ENCODE measurements at places on chromosomes 12 and 14.

DNA sequence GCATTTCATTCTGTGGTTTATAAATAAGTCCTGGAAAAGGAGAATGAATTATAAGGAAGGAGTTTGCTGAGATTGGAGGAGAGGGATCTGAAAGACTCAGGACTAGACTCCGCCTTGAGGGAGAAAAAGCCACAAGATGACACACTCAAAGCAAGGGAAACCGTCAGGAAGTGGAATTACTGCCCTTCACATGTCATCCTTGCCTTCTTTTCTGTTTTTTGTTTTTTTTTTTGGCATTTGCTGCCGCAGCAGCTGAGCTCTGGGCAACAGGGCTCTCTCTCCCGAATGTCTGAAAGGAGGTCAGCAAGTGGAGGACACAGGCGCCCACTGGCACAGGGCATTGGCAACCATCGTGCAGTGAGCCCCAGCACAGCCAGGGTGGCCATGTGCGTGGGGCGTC lies 344.9 kb downstream of the DPF3 start:
- no peak for DNase-seq

DNA sequence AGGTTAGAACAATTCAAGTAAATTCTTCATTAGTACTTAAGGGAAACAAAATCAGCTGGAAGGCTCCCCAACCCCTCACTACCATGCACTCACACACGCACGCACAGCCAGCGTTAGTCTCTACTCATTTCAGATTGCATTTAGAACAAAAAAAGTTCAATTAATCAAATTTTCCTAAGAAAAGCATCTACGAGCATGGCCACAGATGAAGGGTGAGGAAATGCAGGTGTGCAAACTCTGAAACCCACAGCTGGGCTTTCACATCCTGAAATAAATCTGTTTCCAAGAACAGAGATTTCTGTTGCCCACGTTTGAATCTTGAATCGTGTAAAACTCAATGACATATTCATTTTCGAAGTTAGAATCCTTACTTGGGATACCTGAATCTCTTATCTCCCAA lies 62.6 kb downstream of the SEL1L start:
- DNase-seq = no peak

- DNase-seq = peak; percentile 34
Measured at GRCh38 chr14:104110491-104111209, 25.1 kb downstream of the ASPG start.

GRCh38 chr14:33516898-33517436 lies 433.9 kb downstream of the EGLN3 start:
- no peak for DNase-seq

DNA sequence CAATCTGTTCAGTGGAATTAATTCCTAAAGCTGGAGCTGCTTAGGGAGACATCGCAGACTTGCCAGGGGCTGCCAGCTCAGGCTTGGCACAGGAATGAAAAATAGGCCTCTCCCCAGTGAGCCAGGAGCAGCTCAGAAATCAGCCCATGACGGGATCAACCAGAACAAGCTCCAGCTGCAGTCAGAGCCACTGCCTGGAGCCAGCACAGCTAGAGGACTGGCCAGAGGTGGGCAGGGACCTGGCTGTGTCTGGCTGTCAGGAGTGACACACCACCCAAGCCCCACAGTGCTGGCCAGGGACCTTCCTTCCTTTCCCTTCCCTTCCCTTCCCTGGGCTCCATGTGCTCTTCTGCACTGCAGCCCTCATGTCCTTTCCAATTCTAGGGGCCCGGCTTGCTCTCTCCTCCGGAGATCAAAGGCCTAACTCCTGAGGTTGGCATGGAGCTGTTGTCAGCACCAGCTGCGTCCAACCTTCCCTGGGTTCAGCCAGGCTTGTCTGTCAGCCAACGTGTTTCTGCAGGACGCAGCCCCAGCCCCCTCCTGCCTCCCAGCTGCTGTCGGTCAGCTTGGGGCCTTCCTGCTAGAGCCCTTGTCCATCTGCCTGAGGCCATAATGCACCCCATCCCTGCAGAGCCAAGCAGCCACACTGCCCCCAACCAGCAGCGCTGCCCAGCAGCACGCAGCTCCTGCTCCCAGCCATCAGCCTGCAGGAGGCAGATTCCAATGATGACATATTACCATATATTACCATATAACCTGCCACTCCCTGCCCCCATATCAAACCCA lies 149.3 kb downstream of the CALM1 start:
- DNase-seq = no peak

GRCh38 chr14:27056586-27056985 lies 458.8 kb upstream of the NOVA1 start:
- no peak for DNase-seq

GRCh38 chr12:66694666-66695613 lies 16.1 kb upstream of the GRIP1 start:
- DNase-seq = no peak

DNA sequence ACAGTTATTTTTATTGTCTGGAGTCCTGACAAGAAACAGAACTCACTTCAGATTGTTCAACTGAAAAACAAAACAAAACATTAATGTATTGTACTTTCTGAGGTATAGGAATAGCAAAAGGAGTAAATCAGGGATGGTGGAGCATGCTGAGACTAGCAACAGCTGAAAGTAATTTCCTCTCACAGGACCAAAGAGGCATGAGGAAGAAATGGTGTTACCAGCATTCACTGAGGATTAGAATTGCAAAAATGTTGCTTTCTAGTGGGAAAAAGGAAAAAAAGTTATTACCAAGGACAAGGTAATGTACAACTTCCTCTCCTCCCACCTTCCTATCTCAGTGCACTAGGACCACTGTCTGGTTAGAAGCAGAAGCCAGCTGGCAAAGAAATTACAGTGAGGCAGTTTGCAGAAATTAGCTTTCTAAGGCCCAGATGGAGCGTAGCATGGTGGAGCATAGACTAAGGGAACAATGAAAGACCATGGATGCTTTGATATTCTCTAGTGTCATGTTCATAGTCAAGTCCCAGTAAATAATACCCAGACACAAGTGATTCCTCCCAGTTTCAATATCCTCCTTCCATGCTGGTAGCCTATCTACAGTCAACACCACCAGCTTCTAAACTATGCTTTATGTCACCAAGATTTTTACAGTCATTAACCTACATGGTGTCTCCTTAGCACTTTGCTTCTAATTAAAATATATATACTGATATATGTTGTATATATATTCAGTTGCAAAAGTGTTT lies 133.7 kb upstream of the DCN start:
- DNase-seq = no peak

- no peak for DNase-seq
Measured at GRCh38 chr14:24556756-24557155, 19.3 kb downstream of the CTSG start.

DNA sequence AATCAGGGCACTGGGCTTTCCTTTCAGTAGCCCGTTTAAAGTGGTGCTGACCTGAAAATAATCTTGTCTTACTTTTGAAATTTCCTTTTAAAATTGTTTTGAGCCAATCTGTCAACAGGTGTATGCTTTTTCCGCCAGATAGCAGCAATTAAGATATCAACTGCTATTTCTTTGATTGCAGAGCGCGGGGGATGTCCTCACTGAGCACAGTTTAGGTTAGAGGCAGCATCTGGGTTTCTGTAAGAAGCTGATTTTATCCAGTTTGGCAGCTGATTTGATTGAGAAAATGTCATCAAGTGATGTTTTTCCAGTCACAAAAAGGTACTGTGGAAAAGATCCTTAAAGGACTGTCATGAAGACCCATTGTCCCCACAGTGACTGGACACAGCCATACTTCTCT lies 371.8 kb downstream of the ADAMTS20 start:
- DNase-seq = no peak

- no peak for DNase-seq
Measured at GRCh38 chr14:28608443-28608842, 158.1 kb upstream of the FOXG1 start.

GRCh38 chr12:96658075-96658474 lies 168.7 kb downstream of the CFAP54 start:
- no peak for DNase-seq

DNA sequence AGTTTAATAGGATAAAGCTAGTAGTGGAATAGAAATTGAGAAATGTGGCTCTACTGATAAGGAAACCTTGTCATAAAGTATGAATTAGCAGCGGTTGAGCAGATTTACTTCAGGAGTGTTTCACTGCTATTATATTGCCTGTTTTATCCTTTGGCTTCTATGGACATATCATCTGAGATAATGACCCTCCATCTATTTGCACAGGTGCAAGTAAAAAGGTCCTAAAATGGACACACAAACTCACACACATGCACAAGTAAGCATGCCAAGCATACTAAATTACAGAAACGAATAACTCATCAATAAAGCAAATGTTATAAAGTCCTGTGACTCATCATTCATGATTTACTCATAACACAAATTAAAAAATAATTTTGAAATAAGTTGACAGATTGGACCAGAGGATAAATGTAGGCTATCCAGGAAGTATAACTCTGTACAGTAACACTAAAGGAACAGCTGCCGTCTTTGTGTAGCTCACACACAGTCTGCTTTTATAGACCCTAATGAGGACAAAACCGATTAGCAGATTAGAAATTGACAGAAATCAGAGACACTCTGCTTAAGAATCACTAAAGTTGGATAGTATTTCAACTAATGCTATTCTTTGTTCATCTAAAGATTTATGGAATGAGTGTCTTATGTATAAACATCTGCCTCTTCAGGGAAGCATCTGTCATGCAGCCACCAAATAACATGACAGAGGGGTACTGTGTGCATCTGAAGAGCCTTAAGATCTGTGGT lies 73.9 kb downstream of the SYT1 start:
- no peak for DNase-seq

GRCh38 chr14:68144051-68144681 lies 324.6 kb downstream of the RAD51B start:
- no peak for DNase-seq

DNA sequence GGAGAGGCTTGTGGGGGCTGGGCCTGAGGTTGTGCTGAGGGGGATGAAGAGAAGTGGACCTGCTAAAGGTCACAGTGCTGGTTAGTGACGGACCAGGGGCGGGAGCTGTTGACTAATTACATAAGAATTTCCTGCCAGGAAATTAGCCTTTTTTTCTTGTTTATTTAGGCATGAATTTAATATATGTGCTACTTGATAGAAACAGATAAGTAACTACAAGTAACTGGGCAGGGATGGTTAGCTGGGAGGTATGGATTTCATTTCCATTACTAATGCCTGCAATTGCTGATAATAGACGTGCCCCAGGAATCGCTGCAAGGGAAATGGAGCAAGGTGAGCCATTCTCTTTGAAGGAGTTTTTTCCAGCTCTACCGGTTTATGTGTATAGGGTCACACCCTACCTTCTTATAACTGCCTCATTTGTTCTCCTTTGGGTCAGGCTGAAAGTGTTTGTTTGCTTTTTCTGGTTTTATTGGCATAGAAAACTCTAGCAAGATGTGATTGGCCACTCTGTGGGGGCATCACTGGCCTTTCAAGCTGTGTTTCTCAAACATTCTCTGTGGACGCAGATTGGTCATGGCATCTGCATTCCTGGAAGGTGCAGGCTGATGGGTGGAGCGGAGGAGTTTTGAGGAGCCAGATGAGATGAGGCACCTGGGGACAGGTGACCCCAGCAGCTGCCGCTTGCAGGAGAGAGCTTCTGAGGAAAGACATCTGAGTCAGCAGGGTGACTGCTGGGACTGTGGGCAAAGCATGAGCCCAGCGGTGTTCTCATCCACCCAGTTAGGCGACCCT lies 19.0 kb upstream of the GPRC5A start:
- DNase-seq = no peak

DNA sequence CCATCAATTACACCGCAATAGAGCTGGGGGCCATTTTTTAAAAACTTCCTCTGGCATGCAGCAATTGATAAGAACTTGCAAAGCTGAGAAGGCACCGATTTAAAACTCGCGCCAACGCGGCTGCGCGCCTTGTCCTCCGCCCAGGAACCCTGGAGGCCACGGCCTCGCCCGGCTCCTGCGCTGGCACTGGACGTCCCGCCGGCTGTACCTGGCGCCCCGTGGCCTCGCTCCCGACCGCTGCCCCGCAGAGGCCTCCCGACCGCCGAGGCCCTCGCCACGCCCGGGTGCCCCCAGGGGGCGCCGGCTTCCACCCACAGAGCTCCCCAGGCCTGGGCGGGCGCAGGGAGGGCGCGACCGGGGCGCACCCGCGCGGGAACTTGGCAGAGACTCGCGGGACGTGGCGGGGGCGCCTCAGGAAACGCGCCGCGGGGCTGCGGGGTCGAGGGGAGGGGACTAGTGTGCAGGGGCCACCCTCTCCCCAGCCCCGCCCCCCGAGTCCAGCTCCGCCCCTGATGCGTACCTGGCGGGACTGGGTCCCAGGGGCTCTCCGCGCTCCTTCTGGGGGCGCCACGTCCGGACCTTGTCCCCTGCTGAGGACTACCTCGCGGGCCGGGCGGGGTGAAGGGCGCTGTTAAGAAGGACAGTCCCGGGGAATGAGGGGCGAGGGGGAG lies 65.7 kb downstream of the TNFAIP2 start:
- DNase-seq = peak; percentile 65

DNA sequence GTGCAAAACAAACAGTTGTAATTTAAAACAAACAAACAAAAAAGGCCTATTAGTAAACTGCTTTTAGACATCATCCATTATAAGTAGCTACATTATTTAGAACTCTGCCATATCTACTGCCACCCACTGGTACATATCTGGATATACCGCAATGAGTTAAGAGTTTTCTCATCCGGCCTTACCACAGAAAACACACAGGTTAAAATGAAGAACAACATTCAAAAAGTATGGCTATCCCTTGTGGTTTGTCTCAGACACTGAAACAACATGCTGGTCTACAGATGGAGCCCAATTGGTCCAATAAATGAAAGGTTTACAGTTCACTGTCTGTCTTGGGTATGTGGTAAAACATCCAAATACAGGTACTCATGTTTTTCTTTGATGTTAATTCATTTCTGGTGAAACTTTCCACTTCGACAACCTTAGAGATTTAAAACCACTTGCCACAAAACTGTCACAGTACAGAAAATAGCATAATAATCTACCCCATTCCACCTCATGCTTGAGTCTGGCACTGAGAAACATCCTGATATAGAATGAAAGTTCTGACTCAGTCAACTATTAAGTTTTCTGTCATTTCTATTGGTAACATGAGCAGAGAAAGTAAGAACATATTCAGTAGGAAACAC lies 354.3 kb downstream of the CEP128 start:
- no peak for DNase-seq

DNA sequence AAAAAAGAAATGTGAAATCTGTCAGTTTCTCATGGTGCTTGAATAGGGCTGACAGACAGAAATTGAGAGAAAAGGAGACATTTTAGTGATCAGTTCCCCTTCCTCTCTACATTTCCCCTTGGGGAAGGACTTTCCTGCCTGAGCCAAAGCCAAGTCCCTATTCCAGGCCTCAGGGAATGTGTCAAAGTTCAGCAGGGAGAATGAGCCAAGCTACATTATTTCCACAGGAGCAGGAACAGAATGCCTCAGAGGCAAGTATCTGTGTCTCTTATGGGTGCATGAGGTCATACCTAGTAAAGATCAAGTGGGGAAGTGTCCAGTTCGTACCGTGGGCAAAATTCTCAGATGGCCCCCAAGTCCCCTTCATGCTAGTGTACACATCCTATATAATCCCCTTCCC lies 68.6 kb downstream of the IQSEC3 start:
- DNase-seq = no peak

- no peak for DNase-seq
Measured at GRCh38 chr12:113070117-113070906, 13.8 kb downstream of the DTX1 start.

GRCh38 chr14:102980409-102980810 lies 57.9 kb downstream of the AMN start:
- no peak for DNase-seq
